ENCODE measurements at places on chromosomes 13 and 19. TPM values are rescaled to one million over a fixed set of nuclear protein-coding genes. Genes with fewer than 3 reads are reported as not detected.

The MUC16 gene
- 0.02 TPM for total RNA-seq

The ZNF729 gene
- not detected for total RNA-seq

The ZNF296 gene
- total RNA-seq, result 14.8 TPM

The CD177 gene
- 0.07 TPM for total RNA-seq

The ZNF506 gene
- 0.08 TPM for total RNA-seq

The LYPD3 gene
- total RNA-seq, result 0.40 TPM

The ZNF254 gene
- total RNA-seq, result 7.9 TPM

The RXFP2 gene
- not detected for total RNA-seq

The ETV2 gene
- 2.5 TPM for total RNA-seq

The SLC39A3 gene
- 27.9 TPM for total RNA-seq

The FXYD7 gene
- total RNA-seq, result 0.36 TPM

The SOX1 gene
- total RNA-seq, result not detected

The PSG11 gene
- not detected for total RNA-seq

The USHBP1 gene
- total RNA-seq, result not detected

The ZNF497 gene
- 1.7 TPM for total RNA-seq
